ENCODE measurements at places on chromosomes 5 and 9.

GRCh38 chr5:71706906-71707305 lies 12.2 kb upstream of the CARTPT start:
- DNase-seq: no peak

DNA sequence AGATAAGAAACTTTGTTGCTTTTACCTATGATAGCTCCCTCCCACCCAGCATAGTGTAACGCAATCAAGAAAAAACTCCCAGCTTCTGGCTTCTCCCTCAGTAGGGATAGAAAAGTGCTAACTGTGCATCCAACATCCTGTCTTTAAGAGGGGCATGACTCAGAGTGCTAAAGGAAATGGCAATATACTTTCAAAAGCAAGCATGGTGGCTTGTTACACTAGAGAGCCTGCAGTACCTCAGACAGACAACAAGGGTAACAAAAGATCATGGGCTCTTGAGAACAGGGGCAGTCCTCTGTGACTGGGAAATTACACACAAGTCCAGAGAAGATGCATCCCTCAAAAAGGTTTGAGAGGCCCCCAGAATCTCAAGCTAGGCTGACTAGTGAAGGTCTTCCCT lies 37.8 kb downstream of the PRELID2 start:
- DNase-seq: no peak

- no peak for DNase-seq
Observed at GRCh38 chr5:62395210-62395950, 8.3 kb downstream of the DIMT1 start.

DNA sequence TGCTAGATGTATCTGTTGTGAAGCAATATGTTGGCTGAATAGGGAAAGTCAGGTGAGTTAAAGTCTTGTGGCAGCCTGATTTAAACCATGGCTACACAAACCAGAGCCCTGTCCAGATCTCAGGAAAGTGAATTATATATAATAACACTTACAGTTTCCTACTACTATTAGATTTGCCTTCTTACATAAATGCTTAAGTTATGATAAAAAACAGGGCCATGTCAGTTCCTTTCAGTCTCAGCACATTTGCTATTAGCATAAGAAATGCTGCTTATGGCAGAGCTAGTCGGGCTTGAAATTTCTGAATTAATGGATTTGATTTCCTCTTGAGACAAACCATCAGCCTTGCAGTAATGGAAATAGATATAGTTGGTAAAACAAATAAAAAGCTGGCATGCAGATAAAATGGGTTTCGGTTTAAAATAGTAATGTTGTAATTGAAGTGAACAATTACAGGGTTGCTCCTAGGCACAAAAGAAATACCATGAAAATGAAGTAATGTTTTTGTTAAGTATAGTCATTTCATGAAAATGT lies 664.2 kb upstream of the ZNF608 start:
- DNase-seq: no peak

DNA sequence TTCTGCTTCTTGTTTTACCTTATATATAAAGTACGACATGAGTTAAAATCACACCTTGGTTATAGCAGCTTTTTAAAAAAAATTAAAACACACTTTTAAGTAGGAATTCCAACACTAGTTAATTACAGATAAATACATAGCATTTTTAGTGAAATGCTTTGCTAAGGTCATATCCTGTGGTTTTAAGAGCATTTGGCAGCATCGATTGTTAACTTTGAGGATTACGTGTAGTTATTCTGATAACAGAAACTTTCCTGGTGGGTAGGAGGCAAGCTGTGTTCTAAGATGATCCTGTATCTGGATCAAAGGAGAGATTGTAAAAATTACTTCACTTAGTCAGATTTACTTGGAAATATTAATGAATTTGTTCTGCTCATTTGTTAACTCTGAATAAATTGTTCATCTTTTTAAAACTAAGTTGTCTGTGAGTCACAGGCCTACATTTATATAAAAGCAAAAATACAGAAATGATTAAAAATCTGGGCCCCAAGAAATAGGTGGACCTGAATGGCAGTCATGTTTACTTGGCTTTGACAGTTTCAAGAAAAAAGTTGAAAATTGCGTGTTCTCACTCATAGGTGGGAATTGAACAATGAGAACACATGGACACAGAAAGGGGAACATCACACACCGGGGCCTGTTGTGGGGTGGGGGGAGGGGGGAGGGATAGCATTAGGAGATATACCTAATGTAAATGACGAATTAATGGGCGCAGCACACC lies 58.3 kb downstream of the TRIO start:
- no peak for DNase-seq

GRCh38 chr5:171757853-171758535 lies 27.6 kb upstream of the SMIM23 start:
- no peak for DNase-seq
